ENCODE measurements at places on chromosomes 16 and 17.

DNA sequence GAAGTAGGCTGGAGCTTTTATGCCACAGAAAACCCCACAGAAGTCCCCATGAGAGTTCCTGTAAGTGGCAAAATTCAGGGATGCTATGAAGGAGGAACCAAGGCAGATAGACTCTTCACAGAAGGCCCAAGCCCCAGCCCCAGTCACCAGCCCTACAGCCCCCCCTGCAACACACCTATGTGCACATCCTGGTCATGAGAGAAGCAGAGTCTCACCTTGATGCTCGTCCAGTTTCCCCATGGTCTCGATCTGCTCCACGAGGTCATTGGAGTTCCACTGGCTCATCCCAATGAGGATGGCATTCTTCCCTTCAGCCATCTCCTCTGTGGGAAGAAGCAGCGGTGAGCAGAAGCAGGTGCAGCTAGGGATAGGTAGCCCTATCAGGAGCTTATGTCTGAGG lies 31.2 kb downstream of the PITPNM3 start:
- peaks cover 1% of the 10 kb centered on the region for H3K36me3 ChIP-seq
- H3K4me1 ChIP-seq, result no peaks in the 10 kb centered on the region
- no peak for DNase-seq

DNA sequence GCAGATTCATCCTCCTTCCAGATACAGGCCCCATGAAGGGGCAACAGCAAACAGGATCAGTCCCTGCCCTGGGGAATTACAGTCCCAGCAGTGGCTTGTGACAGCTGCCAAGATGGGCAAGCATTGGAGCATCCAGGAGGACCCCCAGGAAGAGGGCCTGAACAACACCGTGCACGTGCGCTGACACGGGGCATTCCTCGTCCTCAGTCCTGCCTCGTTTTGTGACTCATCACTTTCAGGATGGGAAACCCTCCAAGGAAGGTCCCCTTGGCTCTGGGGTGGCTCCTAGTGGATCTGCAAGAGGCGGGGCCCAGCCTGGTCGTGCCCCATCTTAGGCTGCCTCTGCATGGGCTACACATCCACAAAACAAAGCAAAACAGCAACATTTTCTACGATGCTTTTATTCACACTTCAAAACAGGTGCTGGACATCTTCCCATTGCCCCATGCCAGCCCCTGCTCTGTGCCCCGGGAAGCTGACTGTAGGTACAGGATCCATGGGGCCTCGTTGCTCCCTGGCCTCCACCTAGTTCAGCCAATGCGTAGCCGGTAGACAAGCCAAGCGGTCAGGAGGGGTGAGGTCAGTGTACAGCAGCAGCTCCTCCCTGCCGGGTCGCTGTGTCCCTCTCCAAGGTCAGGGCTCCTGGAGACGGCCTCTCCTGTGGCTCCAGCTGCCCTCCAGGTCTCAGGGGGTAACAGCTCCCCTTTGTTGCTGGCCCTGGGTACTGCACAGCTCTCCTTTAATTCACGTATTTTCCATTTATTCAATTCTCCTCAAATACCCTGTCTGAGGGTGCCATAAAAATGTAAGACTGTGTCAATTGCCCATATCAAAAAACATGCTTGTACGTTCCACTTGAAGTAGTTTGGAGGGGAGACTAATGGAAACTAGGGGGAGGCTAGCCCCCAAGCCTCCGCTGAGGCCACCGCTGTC lies 32.2 kb downstream of the ACTG1 start:
- peak overlapping the region; percentile 29 for H3K27ac ChIP-seq
- H3K27me3 ChIP-seq, result peaks cover 36% of the 10 kb centered on the region
- peaks cover 10% of the 10 kb centered on the region for H3K4me1 ChIP-seq
- peaks cover 1% of the 10 kb centered on the region for H3K36me3 ChIP-seq

- no peak for DNase-seq
- no peak overlapping the region for H3K27ac ChIP-seq
- no peak overlapping the region for H3K4me3 ChIP-seq
- H3K27me3 ChIP-seq, result no peaks in the 10 kb centered on the region
- no peaks in the 10 kb centered on the region for H3K4me1 ChIP-seq
These were observed 37.1 kb downstream of the NXPH3 start for GRCh38 chr17:49612726-49613125.

DNA sequence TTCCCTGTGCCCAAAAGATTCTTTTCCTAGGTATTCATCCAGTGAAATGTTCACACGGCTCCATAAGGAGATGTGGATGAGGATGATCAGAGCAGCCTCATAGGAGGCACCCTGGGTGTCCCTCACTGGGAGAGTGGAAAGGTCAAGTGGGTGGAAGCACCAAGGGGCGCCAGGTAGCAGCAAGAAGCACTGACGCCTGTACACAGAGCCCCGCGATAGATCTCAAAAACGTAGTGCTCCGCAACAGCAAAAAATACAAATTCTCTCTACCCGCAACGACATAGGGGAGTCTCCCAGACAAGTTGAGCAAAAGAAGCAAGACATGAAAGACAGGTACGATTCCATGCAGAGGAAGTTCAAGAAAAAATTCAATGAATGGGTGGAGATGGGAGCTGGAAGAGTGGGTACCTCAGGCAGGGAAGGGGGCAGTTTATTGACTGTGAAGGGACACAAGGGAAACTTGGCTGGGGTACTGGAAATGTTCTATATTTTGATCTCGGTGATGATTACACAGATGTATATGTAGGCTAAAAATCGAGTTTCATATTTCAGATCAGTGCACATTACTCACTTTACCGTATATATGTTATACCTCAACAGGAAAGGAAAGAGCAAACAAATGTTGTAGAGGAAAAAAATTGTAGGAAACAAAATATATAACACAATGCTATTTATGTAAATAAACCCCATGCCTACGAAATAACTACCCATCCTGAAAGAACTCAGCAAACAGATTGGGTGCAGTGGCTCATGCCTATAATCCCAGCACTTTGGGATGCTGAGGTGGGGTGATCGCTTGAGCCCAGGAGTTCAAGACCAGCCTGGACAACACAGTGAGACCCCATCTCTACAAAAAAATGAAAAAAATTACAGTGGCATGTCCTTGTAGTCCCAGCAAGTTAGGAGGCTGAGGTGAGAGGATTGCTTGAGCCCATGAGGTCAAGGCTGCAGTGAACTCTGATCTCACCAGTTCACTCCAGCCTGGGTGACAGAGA lies 17.8 kb upstream of the ETV4 start:
- no peak overlapping the region for H3K27ac ChIP-seq
- H3K36me3 ChIP-seq, result no peaks in the 10 kb centered on the region
- peaks cover 28% of the 10 kb centered on the region for H3K27me3 ChIP-seq
- no peak for DNase-seq
- H3K4me1 ChIP-seq, result peaks cover 22% of the 10 kb centered on the region

GRCh38 chr16:86835982-86836381 lies 257.6 kb downstream of the FOXL1 start:
- H3K27ac ChIP-seq, result no peak overlapping the region
- no peaks in the 10 kb centered on the region for H3K36me3 ChIP-seq
- H3K27me3 ChIP-seq, result peaks cover 63% of the 10 kb centered on the region
- DNase-seq, result no peak
- no peaks in the 10 kb centered on the region for H3K4me1 ChIP-seq

DNA sequence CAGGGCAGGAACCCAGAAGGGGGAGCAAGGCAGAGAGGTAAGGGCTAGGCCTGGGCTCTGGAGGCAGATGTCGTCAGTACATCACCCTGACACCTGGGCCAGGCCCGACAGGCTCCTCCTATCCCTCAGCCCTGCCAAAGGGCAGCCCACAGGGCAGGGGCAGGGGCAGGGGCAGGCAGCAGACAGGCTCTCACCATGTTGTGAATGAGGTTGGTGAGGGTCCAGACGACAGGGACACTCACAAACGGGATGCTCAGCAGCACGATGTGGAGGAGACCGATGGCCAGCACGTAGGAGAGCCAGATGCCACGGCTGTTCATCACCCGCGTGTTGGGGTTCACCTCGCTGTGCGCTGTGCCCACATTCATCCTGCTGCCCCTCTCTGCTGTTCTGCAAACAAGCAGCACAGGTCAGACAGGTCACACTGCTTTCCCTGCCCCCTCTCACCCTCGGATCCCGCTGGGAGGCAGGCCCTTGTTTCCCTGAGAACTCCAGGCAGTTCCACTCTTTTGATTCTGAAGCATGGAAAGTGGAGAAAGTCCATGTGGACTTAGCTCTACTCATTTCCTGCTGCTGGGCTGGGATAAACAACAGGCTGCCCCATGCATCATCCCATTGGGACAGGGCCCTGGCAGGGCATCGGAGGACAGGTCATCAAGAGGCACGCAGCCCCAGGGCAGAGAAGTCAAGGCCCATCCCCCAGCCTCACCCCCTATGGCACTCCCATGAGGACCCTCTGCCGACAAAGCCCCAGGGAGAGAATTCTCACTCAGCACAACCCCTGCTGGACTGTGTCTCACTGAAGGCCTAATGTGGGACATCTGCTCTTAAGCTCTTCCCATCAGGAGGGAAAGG lies 3.3 kb downstream of the ORMDL3 start:
- no peak for DNase-seq
- H3K27me3 ChIP-seq, result no peaks in the 10 kb centered on the region
- H3K36me3 ChIP-seq, result peaks cover 6% of the 10 kb centered on the region
- peak overlapping the region; percentile 43 for H3K4me3 ChIP-seq
- peaks cover 38% of the 10 kb centered on the region for H3K4me1 ChIP-seq
- peak overlapping the region; percentile 82 for H3K27ac ChIP-seq

DNA sequence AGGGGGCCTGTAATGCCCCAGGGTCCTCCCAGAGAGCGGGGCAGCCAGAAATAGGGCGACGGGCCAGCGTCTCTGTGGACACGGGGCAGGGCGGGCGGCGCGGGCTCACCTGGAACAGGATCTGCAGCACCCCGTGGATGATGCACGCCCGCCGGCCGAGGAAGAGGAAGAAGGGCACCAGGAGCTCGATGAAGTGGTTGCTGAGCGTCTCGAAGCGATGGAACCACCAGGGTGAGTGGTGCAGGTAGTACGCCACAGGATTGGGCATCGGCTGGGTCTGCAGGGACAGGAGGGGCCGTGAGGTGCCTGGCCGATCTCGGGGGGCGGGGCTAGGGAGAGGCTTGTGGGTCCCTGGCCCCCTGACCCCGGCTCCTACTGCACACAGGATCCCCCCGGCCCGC lies 78.9 kb upstream of the GNG13 start:
- no peak overlapping the region for H3K27ac ChIP-seq
- no peak for DNase-seq
- H3K27me3 ChIP-seq, result no peaks in the 10 kb centered on the region

- H3K36me3 ChIP-seq, result no peaks in the 10 kb centered on the region
- no peak overlapping the region for H3K4me3 ChIP-seq
- no peak overlapping the region for H3K27ac ChIP-seq
- peaks cover 11% of the 10 kb centered on the region for H3K27me3 ChIP-seq
- DNase-seq, result no peak
- peaks cover 5% of the 10 kb centered on the region for H3K4me1 ChIP-seq
These were observed 11.7 kb downstream of the TMEM100 start for GRCh38 chr17:55710829-55711496.

GRCh38 chr17:15454346-15454745 lies 13.1 kb downstream of the CDRT4 start:
- no peak overlapping the region for H3K4me3 ChIP-seq
- DNase-seq, result no peak
- H3K36me3 ChIP-seq, result peaks cover 22% of the 10 kb centered on the region
- peaks cover 7% of the 10 kb centered on the region for H3K4me1 ChIP-seq
- no peak overlapping the region for H3K27ac ChIP-seq

DNA sequence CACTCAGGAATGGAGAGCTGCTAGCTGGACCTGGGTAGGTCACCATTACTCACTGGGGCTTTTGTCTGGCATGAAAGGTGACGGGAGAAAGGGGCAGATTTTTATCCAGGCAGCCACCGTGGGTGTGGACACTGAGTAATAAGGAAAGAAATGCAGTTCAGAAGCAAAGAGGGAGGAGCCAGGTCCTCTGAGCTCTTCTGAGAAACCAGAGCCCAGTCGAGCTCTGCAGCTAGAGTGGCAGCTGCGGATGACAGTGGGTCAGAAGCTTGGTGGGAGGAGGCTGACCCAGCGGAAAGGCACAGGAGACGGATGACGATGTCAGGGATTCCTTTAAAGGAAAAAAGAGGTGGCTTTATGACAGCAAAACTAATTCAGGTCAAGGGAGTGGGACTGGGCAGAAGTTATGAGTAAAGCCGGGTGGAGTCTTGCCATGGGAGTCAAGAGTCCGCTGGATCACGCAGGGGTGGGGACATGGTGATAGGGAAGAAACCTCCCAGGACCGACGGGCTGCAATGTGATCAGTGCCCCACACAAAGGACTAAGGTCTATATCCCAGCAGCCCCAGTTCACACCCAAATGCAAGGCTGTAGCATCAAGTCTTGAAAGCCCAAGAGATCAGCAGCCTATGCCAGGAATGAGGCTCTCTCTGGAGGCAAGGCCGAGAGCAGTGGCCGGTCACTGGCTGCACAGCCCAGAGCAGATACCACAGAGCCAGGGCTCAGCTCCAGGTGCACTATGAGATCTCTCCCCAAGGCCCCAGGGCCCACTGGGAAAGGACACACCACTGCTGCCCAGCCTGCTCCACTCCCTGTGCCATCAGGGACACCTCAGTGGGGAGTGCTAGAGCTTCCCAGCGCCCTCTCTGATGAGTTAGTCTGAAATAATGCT lies 6.3 kb upstream of the MNT start:
- H3K27me3 ChIP-seq, result no peaks in the 10 kb centered on the region
- H3K4me1 ChIP-seq, result peaks cover 16% of the 10 kb centered on the region
- H3K4me3 ChIP-seq, result no peak overlapping the region
- H3K27ac ChIP-seq, result peak overlapping the region; percentile 84

- H3K27me3 ChIP-seq, result no peaks in the 10 kb centered on the region
- no peak for DNase-seq
- H3K27ac ChIP-seq, result no peak overlapping the region
- no peaks in the 10 kb centered on the region for H3K36me3 ChIP-seq
These were observed 626.6 kb downstream of the CDH8 start for GRCh38 chr16:61409604-61410003.

DNA sequence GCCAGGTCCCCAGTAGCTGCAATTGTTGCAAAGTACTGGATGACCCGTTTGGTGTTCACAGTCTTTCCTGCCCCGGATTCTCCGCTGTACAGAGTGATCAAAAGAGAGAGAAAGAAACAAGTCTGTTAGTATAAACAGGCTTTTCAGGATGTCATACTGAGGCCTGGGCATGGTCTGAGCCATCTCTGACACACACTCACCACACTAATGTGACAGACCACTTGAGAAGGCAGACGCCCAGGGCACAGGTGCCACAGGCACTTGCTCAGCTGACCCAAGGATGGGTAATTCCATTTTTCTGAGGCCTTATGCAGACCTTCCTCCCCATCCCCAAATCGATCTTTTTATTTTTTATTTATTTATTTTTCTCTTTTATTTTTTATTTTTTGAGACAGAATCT lies 7.5 kb downstream of the MYH3 start:
- H3K27ac ChIP-seq, result no peak overlapping the region
- no peaks in the 10 kb centered on the region for H3K4me1 ChIP-seq
- H3K36me3 ChIP-seq, result no peaks in the 10 kb centered on the region
- no peak overlapping the region for H3K4me3 ChIP-seq

DNA sequence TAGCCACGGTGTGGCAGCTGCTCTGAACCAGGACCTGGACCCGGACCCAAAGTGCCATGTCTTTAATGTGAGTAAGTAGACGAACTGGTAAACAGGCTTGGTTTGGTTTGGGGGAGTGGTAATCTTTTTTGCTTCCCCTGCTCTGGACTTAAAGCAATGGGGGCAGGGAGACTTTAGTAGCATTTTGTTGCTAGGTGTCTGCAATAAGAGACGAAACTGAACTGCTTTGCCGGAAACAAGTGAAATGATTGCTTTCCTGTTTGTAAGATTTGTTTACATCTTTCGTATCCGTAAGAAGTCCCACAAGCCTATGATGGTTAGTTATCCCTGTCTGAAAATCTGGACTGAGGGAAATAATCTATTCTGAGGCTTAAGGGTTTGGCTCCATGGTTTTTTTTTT lies 21.5 kb downstream of the PRCD start:
- H3K27me3 ChIP-seq, result no peaks in the 10 kb centered on the region
- peak overlapping the region; percentile 34 for H3K27ac ChIP-seq
- H3K4me3 ChIP-seq, result no peak overlapping the region
- peaks cover 24% of the 10 kb centered on the region for H3K4me1 ChIP-seq
- peaks cover 22% of the 10 kb centered on the region for H3K36me3 ChIP-seq

Data from progenitor cell of endocrine pancreas (in vitro differentiated cells).